ENCODE measurements at places on chromosomes 4 and X.

DNA sequence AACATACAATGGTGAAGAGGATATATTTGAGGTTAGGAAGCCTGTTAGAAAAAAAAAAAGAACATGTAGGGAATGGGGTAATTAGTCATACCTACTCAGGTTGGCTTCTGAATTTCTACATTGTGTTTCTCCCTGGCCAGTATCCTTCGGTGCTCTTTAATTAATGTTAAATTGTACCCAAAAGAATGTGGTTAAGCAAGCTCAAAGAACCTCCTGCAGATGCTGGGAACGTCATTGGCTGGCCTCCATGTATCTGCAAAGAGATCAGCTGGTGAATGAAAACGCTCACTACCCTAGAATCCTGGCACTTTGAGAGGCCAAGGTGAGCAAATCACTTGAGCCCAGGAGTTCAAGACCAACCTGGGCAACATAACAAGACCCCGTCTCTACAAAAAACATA lies 942.3 kb upstream of the PRKX start:
- no peak for DNase-seq

GRCh38 chr4:184415071-184415470 lies 59.3 kb downstream of the IRF2 start:
- no peak for DNase-seq

- DNase-seq: no peak
Measured at GRCh38 chr4:88807499-88807898, 109.9 kb upstream of the NAP1L5 start.

GRCh38 chr4:183441276-183441675 lies 3.2 kb upstream of the CDKN2AIP start:
- DNase-seq: no peak

DNA sequence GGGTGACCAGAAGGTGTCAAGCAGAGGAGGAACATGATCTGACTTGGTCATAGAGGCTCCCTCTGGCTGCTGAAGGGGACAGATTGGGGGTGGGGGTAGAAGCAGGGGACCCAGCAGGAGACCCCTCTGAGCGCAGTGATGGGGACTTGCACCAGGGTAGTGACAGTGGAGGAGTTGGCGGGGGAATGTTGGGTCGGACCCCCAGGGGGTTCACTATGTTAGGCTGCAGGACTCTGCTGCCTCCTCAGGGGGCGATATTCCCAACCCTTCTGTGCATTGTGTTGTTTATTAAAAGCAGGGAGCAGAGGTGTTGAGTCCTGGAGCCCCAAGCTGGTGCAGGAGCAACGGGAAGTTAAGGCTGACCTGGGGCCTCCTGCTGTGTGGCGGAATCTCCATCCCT lies 8.8 kb downstream of the WDR13 start:
- DNase-seq: no peak

GRCh38 chr4:53598901-53599300 lies 7.6 kb upstream of the LNX1 start:
- no peak for DNase-seq

GRCh38 chr4:8155048-8155447 lies 3.6 kb downstream of the ABLIM2 start:
- DNase-seq: no peak

DNA sequence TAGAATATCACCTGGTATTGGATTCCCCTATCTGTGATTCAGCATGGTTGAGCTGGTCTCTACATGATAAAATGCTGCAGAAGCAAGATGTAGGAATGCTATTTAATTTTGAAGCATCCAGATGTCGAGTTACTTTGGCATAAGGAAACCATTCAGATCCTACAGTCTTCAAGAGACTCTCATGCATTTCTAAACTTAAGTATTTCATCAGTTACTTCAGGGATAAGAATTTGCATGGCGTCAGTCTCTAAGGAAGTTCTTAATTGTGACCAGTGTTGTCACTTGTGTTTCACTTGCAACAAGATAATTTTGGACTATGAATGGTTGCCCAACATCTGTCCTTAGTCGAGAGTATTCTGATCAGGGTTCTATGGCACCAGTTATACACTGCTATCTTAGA lies 192.4 kb downstream of the CCNG2 start:
- no peak for DNase-seq

DNA sequence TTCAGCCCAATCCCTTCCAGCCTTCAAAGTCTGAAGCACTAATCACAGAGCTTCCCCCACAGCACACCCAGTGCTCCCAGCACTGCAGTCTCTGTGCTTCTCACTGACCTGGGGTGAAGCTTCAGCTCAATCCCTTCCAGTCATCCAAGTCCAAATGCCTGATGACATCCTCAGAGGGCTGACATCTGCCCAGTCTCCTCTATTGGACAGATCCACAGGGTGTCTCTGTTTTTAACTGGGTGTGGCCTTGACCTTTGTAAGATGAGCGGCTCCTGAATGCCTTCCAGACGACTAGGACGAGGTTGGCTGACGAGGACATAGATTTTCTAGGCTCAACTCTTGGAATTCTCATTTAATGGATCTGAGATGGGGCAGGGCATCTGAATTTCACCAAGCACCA lies 7.6 kb upstream of the SLC2A9 start:
- DNase-seq: no peak

DNA sequence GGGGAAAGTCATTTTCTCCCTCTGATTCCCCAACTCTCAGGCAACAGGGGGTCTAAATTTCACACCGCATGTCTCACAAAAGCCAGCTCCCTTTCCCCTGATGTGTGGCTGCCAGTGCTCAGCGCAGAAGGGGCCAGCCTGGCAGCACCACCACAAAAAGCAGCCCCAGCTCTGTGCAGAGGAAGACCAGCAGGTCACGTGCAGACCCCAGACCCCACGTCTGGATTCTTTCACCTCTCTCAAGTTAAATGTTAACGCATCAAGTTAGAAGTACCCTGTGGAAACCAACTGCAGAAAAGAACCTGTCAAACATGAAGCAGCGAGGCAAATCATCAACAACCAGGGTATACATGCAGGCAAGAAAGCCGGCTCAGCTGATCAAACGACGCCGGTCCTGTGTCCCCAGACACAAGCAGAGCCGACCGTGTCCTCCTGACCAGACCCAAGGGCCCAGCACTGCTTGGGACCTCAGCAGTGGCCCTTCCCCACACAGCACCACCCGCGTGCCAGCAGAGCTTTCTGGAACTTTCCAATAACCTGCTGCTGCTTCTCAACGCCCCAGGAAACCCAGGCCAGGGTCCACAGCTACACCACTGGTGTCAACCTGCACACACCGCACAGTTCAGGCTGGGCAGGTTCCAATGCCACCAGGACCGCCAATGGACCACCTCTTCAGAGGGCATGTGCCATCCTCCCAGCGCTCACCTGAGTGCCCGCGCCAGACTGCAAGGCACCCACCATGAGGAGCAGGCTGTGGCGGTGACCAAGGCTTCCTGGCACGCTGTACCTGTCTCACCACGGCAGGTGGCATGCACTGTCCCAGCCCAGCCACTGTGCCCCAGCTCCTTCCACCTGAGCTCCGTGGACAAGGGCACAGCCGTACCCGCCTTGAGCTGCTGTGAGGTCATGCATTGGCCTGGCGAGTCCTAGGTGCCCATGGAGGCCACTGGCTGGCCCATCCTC lies 4.0 kb downstream of the LRPAP1 start:
- no peak for DNase-seq

GRCh38 chr4:67853336-67853735 lies 30.5 kb downstream of the TMPRSS11D start:
- no peak for DNase-seq

DNA sequence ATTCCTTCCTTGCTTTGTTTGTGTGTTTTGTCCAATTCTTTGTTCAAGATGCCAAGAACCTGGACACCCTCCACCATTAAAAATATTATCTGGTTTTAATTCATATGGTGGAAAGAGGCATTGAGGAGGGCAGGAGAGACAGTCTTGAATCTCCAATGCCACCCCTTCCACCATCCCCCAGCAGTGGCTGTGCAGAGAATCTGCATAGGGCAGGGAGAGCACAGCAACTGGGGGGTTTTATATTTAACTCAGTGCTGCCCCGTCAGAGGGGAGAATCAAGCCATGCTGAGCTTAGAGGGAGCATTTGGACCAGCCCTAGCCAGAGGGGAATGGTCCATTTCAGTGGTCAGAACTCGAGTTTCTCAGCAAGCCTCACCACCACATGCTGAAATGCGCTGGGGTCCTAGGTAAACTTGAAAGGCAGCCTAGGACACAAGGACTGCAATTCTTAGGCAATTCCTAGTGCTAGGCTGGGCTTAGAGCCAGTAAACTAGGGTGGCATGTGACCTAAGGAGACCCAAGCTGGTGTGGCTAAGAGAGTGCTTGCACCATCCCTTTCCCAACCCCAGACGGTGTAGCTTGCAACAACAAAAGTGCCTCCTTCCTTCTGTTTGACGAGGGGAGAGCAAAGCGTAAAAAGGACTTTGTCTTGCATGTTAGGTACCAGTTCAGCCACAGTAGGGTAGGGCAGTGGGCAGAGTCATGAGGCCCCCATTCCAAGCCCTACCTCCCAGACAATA lies 34.2 kb downstream of the CCDC158 start:
- DNase-seq: no peak

DNA sequence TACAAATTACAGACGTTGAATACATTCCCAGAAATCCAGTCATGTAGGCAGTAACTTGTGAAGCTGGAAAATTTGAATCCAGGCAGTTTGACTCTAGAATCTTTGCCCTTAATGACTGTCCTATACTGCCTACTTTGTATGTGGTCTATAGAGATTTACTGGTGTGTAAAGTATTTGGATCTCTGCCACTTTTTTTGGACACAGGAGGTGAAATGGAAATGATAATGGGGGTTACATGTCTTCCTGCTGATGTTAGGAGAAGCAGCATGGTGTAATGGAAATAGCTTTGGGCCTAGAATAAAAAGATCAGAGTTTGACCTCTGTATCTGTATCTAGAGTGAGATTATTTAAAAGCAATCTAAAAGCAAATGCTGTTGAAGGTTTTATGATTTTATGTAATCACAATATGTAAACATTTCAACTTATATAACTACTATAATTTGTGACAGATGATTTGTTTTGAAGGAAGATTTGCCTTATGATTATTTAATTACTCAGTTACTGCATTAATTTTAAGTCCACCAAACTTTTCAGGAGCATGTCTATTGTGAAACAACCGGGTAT lies 3.3 kb downstream of the COL4A5 start:
- DNase-seq: no peak

DNA sequence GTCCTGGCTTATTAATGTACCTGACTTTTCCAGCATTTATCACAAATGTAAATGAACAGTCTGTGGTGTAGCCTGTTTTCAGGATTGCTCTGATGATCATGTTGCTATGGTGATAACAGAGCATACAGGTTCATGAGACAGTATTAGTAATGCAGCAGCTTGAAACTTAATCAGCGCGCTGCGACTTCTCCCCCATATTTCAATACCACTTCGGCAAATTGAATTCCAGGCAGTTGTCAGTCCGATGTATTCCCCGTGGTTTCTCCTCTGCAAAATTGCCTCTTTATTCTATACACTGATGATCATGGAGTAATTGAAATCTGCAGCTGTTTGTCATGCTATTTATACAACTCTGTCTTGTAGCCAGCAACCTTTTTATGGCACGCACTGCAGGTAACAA lies 239.3 kb downstream of the C4orf33 start:
- DNase-seq: no peak

- no peak for DNase-seq
Measured at GRCh38 chr4:114598191-114599121, at the start of gene UGT8. Gene UGT8, plus strand, starts transcription at chr4:114598807. Its CDS starts 24,074 bp downstream, at chr4:114622881.

DNA sequence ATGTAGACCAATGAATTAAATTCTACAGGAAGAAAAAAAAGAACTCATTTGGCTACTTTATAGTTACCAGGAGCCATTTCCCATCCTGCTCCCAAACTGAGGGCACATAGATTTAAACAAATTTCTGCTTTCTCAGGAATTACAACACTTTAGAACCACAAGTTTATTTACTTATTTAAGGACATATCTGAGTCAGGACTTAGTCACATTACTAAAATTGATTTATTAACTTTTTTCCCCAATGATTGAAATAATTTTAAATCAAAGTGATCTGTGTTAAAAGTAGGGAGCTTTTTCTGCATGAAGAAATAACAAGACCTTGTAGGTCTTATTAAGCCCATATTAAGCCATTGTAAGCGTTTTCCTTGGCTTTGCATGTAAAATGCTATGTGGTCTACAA lies 291.0 kb upstream of the HAND2 start:
- no peak for DNase-seq

- DNase-seq: no peak
Measured at GRCh38 chr4:1515763-1516162, 109.5 kb upstream of the NKX1-1 start.

- no peak for DNase-seq
Measured at GRCh38 chrX:117936118-117936517, 180.5 kb downstream of the KLHL13 start.

- DNase-seq: no peak
Measured at GRCh38 chr4:116627545-116627944, 457.8 kb downstream of the TRAM1L1 start.

- DNase-seq: no peak
Measured at GRCh38 chr4:123876143-123876542, 479.5 kb downstream of the SPRY1 start.

- DNase-seq: no peak
Measured at GRCh38 chr4:119233750-119234149, 21.2 kb downstream of the USP53 start.

- DNase-seq: no peak
Measured at GRCh38 chr4:15042529-15043167, 40.4 kb downstream of the CPEB2 start.

GRCh38 chr4:64146030-64146429 lies 263.2 kb downstream of the TECRL start:
- DNase-seq: no peak

GRCh38 chr4:22031423-22031822 lies 82.9 kb upstream of the KCNIP4 start:
- no peak for DNase-seq

DNA sequence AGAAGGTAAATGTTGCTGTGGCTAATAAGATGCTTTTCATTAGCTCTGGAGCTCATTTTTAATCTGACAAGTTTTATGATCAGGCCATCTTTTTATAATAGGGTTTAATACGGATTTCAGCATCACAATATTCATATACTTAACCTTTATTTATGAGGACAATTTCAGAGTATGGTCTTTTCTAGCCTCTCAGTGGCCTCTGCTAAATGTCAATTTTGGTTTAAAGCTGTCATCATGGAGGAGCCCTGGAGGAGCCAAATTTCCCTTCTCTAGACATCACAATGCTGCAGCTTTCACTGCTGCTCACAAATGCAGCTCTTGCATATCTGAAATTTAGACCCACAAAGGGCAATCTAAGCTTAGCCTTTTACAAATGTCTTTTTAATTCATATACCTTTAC lies 510.4 kb downstream of the PCDH7 start:
- DNase-seq: no peak

- no peak for DNase-seq
Measured at GRCh38 chr4:578451-579443, 2.7 kb upstream of the TMEM271 start.

DNA sequence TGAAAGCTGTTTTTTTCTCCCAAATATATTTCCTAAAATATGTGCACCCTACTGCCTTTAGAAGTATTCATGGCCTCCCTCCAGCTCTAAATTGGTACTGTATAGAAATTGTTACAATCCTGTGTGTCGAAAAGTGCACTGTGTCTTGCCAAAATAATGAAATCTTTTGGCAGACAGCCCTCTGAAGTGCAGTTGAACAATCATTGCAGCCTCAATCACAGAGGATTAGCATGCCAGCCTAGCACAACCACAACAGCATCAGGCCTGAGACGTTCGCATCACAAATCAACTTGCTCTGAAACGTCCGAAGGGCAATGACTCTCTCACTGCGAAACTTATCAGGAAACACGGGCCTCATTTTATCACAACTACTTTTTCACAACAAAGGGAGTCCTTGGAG lies 99.0 kb downstream of the ANOS1 start:
- DNase-seq: no peak

GRCh38 chr4:102247041-102247440 lies 98.2 kb downstream of the SLC39A8 start:
- DNase-seq: no peak

GRCh38 chrX:3638280-3638873 lies 75.1 kb downstream of the PRKX start:
- DNase-seq: peak; percentile 41

- no peak for DNase-seq
Measured at GRCh38 chrX:66633541-66633940, 5.3 kb downstream of the EDA2R start.

Data from forelimb muscle (tissue), 1 donor.